ENCODE measurements at places on chromosomes 13 and 19. TPM values are rescaled to one million over a fixed set of nuclear protein-coding genes. Genes with fewer than 3 reads are reported as not detected.
A peak's percentile ranks its signal among the peaks of the same experiment; 100 is the strongest.

AMH gene
- 16.3 TPM for total RNA-seq

KL gene
- 1.5 TPM for total RNA-seq

DAND5 gene
- 0.17 TPM for total RNA-seq

DNAAF3 gene
- total RNA-seq: 4.2 TPM

SIGLEC12 gene
- total RNA-seq: not detected

ZNF433 gene
- total RNA-seq: 3.0 TPM

ZNF99 gene
- total RNA-seq: not detected

GRCh38 chr13:101978552-101979315 lies 423.1 kb downstream of the FGF14 start:
- H3K27ac ChIP-seq: no peak overlapping the region
- no peaks in the 10 kb centered on the region for H3K27me3 ChIP-seq
- H3K36me3 ChIP-seq: no peaks in the 10 kb centered on the region
- peaks cover 13% of the 10 kb centered on the region for H3K4me1 ChIP-seq

DNA sequence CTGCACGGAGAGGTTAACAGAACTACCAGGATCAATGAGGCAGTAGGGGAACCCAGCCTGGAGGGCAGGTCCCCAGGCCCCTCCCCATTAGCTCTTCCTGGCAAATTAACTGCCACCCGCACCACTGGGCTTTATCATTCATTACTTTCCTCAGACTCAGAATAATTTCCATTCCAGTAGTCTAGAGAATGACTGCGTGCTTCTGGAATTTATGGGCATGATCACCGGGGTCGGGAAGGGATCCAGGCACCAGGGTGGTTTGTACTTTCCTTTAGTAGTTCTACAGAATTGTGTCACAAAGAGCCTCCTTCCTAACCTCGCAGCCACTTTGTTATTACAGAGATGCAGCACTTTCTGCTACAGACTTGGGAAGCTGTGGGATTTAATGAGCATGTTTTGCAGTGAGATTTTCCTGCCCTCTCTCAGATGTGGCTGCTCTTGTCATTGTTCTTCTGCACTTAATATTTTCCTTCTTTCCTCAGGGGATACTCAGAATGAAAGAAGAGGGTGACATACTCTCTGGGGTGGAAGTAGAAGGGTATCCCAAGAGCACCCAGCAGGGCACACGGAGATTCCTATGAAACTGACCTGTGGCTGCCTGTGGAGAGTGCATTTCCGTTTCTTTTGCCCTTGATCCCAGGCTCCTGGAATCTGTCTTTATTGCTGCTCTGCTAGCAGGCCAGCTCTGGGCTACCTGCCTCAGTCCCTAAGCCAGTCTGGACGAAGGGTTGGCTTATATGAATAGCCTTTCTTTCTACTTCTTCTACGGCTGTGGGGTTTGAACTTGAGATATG lies 285.0 kb upstream of the SLC10A2 start:
- H3K27ac ChIP-seq: no peak overlapping the region
- no peaks in the 10 kb centered on the region for H3K27me3 ChIP-seq
- peak; percentile 7 for DNase-seq
- H3K36me3 ChIP-seq: no peaks in the 10 kb centered on the region

DNA sequence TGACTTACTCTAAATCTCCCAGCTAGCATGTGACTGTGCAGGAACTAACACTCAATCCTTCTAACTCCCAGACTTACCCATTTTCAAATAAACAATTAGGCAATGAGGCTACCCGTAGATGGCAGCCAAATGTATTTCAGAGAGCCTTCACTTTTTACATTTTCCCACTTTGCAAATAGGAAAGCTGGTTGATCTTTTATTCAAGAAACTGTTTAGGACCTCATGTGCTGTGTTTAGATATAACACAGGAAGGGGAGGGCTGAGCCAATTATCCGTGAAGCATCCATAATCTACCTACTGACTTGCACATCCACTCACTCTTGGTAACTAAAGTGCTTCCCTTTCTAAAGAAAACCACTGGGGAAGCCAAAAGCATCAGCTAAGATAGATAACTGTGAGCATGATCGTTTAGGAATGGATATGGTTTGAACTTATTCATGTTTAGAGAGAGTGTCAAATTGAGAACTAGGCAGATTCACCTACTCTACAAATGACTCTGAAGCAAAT lies 33.4 kb downstream of the MBNL2 start:
- no peak overlapping the region for H3K4me3 ChIP-seq
- peaks cover 27% of the 10 kb centered on the region for H3K4me1 ChIP-seq
- no peak for DNase-seq
- H3K36me3 ChIP-seq: no peaks in the 10 kb centered on the region
- H3K27me3 ChIP-seq: no peaks in the 10 kb centered on the region

- H3K36me3 ChIP-seq: no peaks in the 10 kb centered on the region
- DNase-seq: peak; percentile 54
- H3K27me3 ChIP-seq: no peaks in the 10 kb centered on the region
- H3K4me1 ChIP-seq: peaks cover 7% of the 10 kb centered on the region
Observed at GRCh38 chr19:49058562-49058961, 1.0 kb upstream of the CGB7 start.

DNA sequence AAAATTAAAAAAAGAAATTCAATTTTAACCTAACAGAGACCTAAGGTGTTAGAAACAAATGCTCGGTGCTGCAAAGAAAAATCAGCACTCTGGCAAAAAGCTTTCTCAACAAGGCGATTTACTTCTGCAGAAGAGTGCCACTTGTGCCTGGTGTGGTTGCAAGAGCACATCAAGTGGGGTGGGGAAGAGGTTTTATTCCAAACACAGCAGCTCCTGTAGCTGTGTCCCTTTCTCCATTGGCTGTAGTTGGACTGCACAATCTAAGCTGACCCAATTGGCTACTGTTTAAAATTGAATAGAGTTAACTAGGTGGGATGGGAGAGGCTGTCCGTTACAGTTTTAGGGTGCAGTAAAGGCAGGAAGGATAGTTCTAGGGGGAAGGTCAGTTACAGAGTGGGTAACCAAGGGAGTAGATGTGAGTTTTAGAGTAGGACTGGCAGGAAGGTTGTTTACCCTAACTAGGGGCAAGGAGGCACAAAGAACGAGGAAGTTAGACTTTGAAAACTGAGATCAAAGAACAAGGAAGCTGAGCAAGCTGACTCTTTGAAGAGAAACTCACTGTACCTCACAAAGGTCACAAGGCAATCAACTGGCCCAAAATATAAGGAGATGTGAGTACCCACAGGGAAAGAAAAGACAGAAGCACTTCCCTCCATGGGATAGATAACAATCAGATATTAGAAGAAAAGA lies 145.7 kb downstream of the LIG4 start:
- peak overlapping the region; percentile 72 for H3K27ac ChIP-seq
- H3K36me3 ChIP-seq: no peaks in the 10 kb centered on the region
- no peak overlapping the region for H3K4me3 ChIP-seq
- DNase-seq: no peak
- H3K4me1 ChIP-seq: peaks cover 13% of the 10 kb centered on the region

GRCh38 chr19:50190439-50190891 lies 13.0 kb upstream of the MYH14 start:
- H3K4me1 ChIP-seq: no peaks in the 10 kb centered on the region
- DNase-seq: no peak
- no peaks in the 10 kb centered on the region for H3K27me3 ChIP-seq

GRCh38 chr13:109922518-109922917 lies 136.1 kb upstream of the IRS2 start:
- no peaks in the 10 kb centered on the region for H3K27me3 ChIP-seq
- H3K4me3 ChIP-seq: no peak overlapping the region
- H3K4me1 ChIP-seq: no peaks in the 10 kb centered on the region
- no peak for DNase-seq

DNA sequence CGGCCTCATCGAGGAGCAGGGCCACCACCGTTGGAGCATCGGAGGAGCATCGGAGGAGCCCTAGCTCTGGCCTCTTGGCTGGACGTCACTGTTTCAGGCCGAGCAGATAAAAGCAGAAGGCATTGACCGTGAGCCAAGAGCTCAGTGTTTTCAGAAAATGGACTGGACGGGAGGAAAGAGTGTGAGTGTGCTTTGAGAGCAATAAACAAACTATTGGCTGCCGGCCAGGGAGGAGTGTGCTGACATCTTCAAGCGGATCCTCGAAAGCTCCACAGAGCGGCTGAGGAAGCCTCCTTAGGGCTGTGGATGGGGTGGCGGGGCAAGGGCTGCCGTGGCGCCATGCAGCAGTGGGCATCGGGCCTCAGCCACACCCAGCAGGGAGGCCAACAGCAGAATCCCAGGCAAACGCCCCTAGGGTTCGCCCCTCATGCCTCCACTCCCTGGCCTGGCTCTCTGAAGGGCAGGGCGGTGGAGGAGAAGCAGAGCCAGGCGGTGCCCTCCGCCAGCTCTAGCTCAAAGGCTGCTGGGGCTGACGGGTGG lies 41.8 kb downstream of the IRS2 start:
- H3K27me3 ChIP-seq: no peaks in the 10 kb centered on the region
- H3K36me3 ChIP-seq: no peaks in the 10 kb centered on the region
- DNase-seq: peak; percentile 76

- DNase-seq: no peak
- H3K36me3 ChIP-seq: peaks cover 5% of the 10 kb centered on the region
- H3K4me3 ChIP-seq: no peak overlapping the region
Observed at GRCh38 chr19:47670736-47671135, 42.5 kb upstream of the EHD2 start.

- H3K27me3 ChIP-seq: peaks cover 29% of the 10 kb centered on the region
- no peaks in the 10 kb centered on the region for H3K4me1 ChIP-seq
Observed at GRCh38 chr13:26549713-26550112, 7.8 kb upstream of the WASF3 start.

- no peaks in the 10 kb centered on the region for H3K27me3 ChIP-seq
- H3K4me1 ChIP-seq: no peaks in the 10 kb centered on the region
- no peak overlapping the region for H3K27ac ChIP-seq
- H3K4me3 ChIP-seq: no peak overlapping the region
- DNase-seq: no peak
- H3K36me3 ChIP-seq: peaks cover 12% of the 10 kb centered on the region
Observed at GRCh38 chr19:12272980-12273901, 21.4 kb downstream of the ZNF44 start.

GRCh38 chr19:14248578-14249011 lies 42.6 kb upstream of the ADGRL1 start:
- H3K4me3 ChIP-seq: peak overlapping the region; percentile 48
- H3K4me1 ChIP-seq: peaks cover 18% of the 10 kb centered on the region
- peak overlapping the region; percentile 74 for H3K27ac ChIP-seq
- peak; percentile 92 for DNase-seq
- no peaks in the 10 kb centered on the region for H3K36me3 ChIP-seq

GRCh38 chr19:27647423-27647822 lies 1565.5 kb downstream of the UQCRFS1 start:
- DNase-seq: no peak
- no peak overlapping the region for H3K4me3 ChIP-seq
- no peaks in the 10 kb centered on the region for H3K4me1 ChIP-seq
- H3K36me3 ChIP-seq: no peaks in the 10 kb centered on the region
- H3K27ac ChIP-seq: no peak overlapping the region
- H3K27me3 ChIP-seq: no peaks in the 10 kb centered on the region

DNA sequence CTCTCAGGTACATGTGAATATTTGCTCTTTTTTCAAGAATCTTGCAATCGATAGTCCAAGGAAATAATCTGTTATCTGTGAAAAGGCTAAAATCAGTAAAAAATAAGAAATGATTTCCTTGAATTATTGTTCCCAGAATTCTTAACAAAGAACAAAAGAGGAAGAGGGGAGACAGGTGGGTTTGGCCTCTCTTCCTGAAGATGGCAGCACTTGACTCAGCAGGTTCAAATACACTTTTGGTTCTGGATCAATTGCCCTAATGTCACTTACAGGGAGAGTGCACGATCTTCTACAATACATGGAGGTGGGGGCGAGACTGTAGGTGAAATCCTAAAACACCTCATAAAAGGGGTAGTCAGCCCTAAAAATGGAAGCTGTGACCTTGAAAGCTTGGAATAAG lies 358.7 kb downstream of the IRS2 start:
- peak; percentile 70 for DNase-seq
- H3K36me3 ChIP-seq: no peaks in the 10 kb centered on the region
- no peaks in the 10 kb centered on the region for H3K27me3 ChIP-seq
- peak overlapping the region; percentile 99 for H3K27ac ChIP-seq
- H3K4me3 ChIP-seq: no peak overlapping the region
- H3K4me1 ChIP-seq: peaks cover 25% of the 10 kb centered on the region

DNA sequence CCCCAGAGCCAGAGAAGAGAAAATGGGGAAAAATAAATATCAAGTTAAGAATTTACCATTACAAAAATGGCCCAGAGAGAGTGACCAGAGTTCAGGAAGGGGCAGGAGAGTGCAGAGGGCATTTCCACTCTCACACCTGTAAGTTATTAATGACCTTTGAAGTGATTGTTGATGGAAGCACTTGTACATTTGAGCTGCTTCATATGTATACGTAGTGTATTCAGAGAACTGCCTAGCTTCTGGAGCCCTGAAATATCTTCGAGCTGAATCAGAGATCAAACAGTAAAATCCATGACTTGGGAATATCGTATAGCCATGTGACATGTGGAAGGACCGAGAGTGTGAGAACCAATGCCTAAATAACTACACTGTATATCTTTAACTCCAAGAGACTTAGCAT lies 49.2 kb upstream of the PCCA start:
- no peak overlapping the region for H3K27ac ChIP-seq
- H3K27me3 ChIP-seq: no peaks in the 10 kb centered on the region
- DNase-seq: no peak
- peaks cover 11% of the 10 kb centered on the region for H3K4me1 ChIP-seq
- no peak overlapping the region for H3K4me3 ChIP-seq

- no peak overlapping the region for H3K4me3 ChIP-seq
- H3K27ac ChIP-seq: no peak overlapping the region
- H3K4me1 ChIP-seq: no peaks in the 10 kb centered on the region
- H3K36me3 ChIP-seq: no peaks in the 10 kb centered on the region
- no peak for DNase-seq
Observed at GRCh38 chr13:31930490-31930889, 101.1 kb upstream of the FRY start.

- H3K27ac ChIP-seq: no peak overlapping the region
- no peaks in the 10 kb centered on the region for H3K27me3 ChIP-seq
- peaks cover 4% of the 10 kb centered on the region for H3K4me1 ChIP-seq
- peaks cover 32% of the 10 kb centered on the region for H3K36me3 ChIP-seq
- H3K4me3 ChIP-seq: no peak overlapping the region
Observed at GRCh38 chr19:16193466-16193865, 4.2 kb upstream of the AP1M1 start.

GRCh38 chr13:111925146-111925875 lies 141.6 kb upstream of the SOX1 start:
- no peak for DNase-seq
- no peak overlapping the region for H3K4me3 ChIP-seq
- no peaks in the 10 kb centered on the region for H3K4me1 ChIP-seq
- H3K27me3 ChIP-seq: peaks cover 97% of the 10 kb centered on the region

- peaks cover 79% of the 10 kb centered on the region for H3K4me1 ChIP-seq
- no peak for DNase-seq
- no peaks in the 10 kb centered on the region for H3K27me3 ChIP-seq
- H3K4me3 ChIP-seq: peak overlapping the region; percentile 5
Observed at GRCh38 chr13:46598820-46599180, 45.8 kb downstream of the LRCH1 start.

DNA sequence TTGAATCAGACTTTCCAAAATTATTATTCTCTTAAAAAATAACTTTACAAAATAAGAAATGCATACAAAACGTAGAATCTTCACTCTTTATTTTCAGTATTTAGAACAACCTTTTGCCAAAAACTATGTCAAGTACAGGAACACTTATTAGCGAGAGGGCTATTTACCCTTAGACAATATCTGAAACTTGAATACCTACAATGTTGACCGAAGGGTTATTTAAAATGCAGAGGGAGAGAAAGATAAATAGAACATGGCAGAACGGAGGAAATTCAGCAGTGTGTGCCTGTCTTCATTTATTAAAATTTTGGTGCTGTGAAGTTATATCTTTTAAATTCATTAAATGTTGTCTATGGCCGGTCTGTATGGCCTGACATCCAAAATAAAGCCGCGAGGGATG lies 198.8 kb downstream of the EFNB2 start:
- H3K4me1 ChIP-seq: no peaks in the 10 kb centered on the region
- no peaks in the 10 kb centered on the region for H3K36me3 ChIP-seq
- H3K4me3 ChIP-seq: no peak overlapping the region
- H3K27me3 ChIP-seq: no peaks in the 10 kb centered on the region
- no peak overlapping the region for H3K27ac ChIP-seq
- DNase-seq: no peak
